ENCODE measurements at places on chromosomes 5 and 9.

- DNase-seq = no peak
Observed at GRCh38 chr9:131813116-131813515, 73.2 kb upstream of the RAPGEF1 start.

- DNase-seq = no peak
Observed at GRCh38 chr9:90840696-90841095, 39.1 kb downstream of the SYK start.

DNA sequence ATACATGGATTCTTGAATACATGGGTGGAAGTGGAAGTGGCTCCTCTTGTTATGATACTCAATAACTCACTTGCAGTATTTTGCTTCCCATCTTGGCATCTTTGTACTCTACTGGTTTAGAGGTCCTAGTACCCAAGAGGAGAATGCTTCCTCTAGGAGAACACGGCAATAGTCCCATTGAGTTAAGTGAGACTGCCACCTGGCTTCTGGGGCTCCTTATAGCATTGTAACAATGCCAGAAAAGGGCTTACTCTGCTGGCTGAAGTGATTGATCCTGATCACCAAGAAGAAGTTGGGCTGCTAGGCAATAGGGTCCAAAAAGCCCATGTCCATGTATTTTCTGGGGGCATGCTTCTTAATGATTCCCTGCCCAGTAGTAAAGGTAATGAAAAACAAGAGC is 627.6 kb upstream of the SGCD start:
- no peak for DNase-seq

GRCh38 chr9:37117956-37118355 is 2.4 kb upstream of the ZCCHC7 start:
- DNase-seq = no peak

DNA sequence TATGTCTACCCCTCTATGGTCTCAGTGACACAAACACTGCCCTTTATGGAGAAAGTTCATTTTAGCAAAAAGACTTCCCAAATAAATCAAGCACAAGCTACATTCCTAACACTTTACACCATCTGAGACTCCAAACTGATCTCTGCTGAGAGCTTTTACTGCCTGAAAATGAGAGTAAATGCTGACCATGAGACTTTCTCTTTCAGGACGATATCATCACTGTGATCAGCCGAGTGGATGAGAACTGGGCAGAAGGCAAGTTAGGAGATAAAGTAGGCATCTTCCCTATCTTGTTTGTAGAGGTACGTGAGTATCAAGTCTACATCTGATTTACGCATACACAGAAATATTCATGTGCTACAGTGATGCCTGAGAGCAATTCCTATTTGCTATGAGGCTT is 67.5 kb downstream of the SH3RF2 start:
- DNase-seq = no peak

- no peak for DNase-seq
Observed at GRCh38 chr9:94269264-94269663, 10.2 kb downstream of the ZNF169 start.

DNA sequence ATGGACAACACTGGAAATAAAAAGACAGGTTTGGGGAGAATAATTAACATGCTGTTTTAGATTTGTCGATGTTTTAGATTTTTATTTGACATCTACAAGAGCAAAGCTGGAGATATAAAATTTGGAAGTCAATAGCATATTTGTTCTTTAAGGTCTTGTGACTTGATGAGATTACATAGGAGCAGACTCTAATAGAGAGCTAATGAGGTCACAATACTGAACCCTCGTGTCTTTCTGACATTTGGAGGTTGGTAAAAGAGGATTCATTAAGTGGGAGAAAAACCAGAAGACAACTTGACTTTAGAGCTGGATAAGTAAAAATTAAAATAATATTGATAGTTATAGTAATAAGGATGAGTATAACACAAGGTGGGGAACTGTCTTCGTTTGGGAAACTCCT is 322.7 kb upstream of the SEMA6A start:
- no peak for DNase-seq

- no peak for DNase-seq
Observed at GRCh38 chr5:78213799-78214198, 80.7 kb downstream of the AP3B1 start.

- DNase-seq = no peak
Observed at GRCh38 chr9:111250875-111251842, 78.9 kb downstream of the OR2K2 start.

DNA sequence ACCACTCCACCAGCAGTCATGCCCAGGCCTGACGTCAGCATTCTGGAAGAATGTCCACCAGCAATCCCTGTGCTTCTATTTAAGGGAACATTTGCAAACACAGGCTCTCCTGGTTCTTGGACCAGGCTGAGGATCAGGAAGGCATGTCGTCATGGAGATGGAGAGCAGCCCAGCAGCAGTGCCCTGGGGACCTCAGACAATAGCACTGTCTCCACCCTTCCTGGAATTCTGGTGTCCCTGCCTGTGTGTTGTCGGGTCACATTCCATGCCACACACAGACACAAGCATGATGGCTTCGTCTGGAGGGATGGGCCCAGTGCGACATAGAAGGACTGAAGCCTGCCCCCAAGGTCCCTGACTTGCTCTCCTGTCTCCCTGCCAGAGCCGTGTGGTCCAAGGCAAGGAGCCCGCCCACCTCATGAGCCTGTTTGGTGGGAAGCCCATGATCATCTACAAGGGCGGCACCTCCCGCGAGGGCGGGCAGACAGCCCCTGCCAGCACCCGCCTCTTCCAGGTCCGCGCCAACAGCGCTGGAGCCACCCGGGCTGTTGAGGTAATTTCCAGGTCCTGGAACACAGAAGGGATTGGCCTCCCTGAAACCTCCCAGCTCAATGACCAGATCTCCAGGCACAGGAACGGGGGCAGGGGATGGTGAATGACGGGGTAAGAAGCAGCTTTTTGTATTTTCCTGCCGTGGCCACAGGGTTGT is 43.8 kb downstream of the STOM start:
- DNase-seq = no peak

DNA sequence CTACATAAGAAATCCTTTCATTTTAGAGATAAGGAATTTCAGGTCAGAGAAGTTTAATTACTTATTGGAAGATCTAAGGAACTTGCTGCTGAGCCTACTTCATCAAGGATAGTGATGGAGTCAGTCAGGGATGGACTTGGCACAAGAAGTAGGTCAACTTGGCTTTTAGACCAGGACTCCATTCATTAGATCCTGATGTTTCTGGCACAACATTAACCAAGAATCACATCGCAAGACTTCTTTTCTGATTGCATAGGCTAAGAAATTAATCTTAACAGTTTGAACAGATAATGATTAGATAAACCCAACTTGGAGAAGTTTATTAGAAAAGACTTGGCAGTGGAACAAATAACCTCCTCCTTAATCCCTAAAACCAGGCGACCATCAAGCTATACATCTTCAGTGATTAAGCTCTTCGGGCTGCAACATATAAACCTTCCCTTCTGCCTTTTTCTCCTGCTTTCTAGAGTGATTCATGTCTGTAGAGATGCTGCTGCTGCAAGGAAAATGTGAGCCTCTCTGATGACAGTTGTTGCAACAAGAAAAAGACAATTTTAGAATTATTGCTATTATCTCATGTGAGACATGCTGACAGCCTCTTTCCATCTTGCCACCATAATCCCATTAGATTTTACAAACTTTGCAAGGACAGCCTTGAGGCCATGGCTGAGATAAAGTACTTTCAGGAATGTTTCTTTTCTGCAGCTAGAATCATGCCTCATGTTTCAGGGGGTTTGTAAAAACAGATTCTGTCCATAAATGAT is 207.9 kb upstream of the SLC27A6 start:
- DNase-seq = no peak

DNA sequence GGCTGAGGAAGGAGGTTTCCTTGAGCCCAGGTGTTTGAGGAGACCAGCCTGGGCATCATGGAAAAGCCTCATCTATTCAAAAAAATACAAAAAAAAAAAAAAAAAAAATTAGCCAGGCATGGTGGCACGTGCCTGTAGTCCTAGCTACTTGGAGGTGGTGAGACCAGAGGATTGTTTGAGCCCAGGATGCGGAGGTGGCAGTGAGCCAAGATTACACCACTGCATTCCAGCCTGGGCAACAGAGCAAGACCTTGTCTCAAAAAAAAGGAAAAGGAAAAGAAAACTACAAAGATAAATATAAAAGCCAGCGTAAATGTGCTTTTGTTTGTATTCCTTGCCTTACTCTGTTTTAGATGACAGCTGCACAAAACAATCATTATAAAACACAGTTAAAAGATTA is 2249.2 kb upstream of the C9orf72 start:
- DNase-seq = no peak

GRCh38 chr9:68585034-68585761 is 44.5 kb upstream of the TMEM252 start:
- DNase-seq = no peak

DNA sequence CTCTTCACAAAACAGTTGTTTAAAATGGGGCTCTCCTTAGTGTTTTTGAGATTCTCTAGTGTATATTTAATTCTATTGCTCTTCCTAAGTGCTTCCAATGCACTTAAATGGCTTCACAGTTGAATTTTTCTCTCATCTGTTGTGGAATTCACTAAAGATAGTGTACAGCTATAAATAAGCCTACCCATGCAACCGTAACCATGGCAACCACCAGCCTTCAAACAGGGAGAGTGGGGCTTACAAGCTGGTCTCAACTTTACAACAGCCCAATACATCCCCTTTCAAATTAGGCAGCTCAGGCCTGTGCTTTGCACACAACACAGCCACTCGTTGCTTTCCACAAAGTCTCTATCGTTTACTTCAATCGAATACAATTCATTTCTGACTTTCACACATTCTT is 144.0 kb upstream of the PLPPR1 start:
- no peak for DNase-seq

DNA sequence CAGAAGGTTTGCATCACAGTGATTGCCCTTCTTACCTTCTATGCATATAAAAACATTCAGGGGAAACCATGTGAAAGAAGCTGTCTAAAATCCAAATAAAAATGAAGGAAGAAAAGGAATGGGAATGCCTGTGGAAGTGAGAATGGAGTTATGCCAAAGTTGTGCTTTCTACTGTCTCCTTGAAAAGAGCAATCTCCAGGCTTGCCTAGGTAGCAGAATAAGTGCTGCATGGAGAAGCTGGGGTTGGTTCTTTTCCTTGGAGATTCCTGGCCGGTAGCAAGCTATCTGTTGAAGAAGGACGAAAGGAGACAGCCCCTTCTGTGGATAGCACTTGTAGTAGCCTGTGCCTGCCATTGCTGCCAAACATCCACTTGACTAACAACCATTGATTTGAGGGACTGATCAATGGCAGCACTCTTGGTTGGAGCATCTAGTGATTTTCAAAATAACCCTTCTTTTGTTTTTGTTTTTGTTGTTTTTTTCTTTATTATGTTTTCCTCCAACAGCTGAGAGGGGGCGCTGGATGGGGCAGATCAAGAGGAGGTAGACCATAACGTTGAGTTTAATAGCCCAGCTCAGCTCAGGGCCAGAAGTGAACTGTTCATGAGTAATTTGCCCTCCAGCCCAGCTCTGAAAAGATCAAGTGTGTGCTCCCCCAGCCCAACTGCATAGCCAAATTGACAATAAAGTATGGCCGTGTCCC is 1.6 kb downstream of the PLCXD3 start:
- DNase-seq = no peak

- no peak for DNase-seq
Observed at GRCh38 chr5:171681677-171682076, 103.9 kb upstream of the SMIM23 start.

GRCh38 chr5:179240561-179240960 is 104.7 kb downstream of the ADAMTS2 start:
- DNase-seq = no peak

- no peak for DNase-seq
Observed at GRCh38 chr9:93129286-93129685, 4.8 kb downstream of the NINJ1 start.

DNA sequence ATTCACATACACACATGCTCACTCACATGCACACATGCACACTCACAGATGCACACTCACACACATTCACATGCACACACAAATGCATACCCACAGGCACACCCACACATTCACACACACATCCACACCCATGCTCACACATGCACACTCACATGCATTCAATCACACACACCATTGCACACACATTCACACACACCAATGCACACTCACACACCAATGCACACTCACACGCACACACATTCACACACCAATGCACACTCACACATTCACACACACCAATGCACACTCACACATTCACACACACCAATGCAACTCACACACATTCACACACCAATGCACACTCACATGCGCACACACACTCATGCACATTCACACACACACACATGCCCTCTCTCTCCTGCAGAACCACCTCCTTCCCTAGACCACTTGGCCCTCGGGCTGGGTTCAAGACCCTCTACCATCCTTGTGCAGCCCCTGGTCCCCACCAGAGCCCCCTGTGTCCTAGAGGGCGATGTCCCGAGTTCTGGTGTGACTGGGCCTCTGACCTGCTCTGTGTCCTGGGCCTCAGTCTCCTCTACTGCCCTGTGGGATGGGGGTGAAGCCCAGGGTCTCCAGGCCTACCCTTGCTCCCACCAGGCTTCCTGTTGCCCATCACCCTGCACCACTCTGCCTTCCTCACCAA is 139.0 kb downstream of the OLFM1 start:
- DNase-seq = no peak

DNA sequence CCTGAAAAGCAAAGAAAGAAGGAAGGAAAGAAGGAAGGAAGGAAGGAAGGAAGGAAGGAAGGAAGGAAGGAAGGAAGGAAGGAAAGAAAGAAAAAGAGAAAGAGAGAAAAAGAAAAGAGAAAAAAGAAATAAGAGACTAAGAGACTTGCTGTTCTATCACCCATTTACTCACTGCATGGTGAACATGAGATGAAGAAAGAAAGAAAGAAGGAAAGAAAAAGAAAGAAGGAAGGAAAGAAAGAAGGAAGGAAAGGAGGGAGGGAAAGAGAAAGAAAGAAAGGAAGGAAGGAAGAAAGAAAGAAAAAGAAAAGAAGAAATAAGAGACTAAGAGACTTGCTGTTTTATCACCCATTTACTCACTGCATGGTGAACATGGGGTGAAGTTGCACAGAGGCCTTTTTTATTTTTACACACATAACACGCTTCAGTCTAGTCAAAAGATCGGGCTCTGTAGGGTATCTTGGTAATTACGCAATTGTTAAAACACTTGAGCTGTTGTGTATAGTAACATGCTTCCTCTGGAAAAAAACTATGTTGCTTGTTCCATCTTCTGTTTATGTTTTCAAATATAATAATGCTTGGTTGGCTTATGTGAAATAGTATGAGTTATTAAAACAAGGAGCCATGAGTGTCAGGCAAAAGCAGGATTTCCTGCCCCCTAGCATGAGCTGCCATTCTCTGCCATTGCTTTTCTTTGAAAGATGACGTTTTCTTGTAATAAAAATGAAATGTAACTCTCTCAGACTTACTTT is 119.3 kb upstream of the ZNF608 start:
- DNase-seq = no peak

DNA sequence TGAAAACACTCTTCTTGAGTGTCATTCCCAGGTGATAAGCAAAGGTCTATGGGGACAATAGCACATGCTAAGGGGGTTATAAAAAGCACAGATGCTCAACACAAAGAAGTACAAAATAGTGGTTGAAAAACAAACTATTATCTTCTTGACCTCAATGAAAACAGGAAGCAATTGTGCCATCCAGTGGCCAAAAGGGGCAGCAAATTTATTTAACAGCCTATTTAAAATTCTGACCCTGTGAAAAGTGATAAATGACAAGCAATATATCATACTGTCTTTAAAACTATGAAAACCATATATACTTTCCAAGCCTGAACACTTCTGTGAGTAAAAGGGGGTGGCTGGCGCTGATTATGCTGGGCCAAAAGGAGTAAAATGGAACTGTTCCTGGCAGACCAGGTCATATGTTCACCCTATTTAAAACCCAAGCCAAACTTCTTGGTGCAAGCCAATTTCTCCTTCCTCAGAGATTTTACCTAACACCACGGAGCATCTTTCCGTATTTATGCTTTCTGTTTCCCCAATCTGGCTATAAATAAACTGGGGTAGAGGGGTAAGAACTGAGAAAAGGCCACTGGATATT is 29.7 kb downstream of the TEX10 start:
- DNase-seq = peak; percentile 7

- no peak for DNase-seq
Observed at GRCh38 chr9:11551106-11551505, 938.3 kb upstream of the PTPRD start.
